ENCODE measurements at places on chromosomes 1 and 21. TPM values are rescaled to one million over a fixed set of nuclear protein-coding genes. Genes with fewer than 3 reads are reported as not detected.

RNU1-3 gene
- under 0.01 TPM for total RNA-seq

PKN2 gene
- total RNA-seq, result 13.9 TPM

SPTA1 gene
- total RNA-seq, result not detected

BPNT1 gene
- total RNA-seq, result 58.3 TPM

PLXNA2 gene
- 6.8 TPM for total RNA-seq

SH2D5 gene
- 17.9 TPM for total RNA-seq

CALML6 gene
- total RNA-seq, result not detected

POU3F1 gene
- not detected for total RNA-seq

NR1I3 gene
- not detected for total RNA-seq

DCDC2B gene
- not detected for total RNA-seq

TOMM40L gene
- 16.1 TPM for total RNA-seq

GSTM2 gene
- total RNA-seq, result 8.9 TPM

NEGR1 gene
- total RNA-seq, result not detected

SPRR4 gene
- not detected for total RNA-seq

ARTN gene
- not detected for total RNA-seq

CSMD2 gene
- total RNA-seq, result 1.5 TPM

CD1E gene
- total RNA-seq, result not detected

Data from A172 (cell line).